ENCODE measurements at places on chromosomes 16 and 17.

DNA sequence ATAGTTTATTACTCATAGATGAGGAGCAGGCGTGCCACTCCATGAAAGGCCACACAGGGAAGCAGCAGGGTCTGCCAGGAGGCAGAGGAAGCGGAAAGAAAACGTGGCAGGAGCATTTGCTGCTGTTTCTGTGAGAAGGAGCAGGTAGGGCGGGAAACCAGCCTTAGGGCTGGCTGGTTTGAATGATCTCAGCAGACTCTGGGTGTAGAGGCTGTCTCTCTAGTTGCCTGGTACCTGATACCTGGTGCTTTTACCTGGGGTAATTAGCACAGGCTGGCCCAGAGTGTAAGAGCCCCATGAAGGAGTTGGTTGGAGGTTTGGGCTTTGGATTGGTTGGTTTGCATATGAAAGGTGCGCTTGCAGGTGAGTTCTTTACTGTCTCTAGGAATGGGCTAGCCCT is 205.0 kb upstream of the CACNG3 start:
- no peak overlapping the region for H3K4me3 ChIP-seq
- H3K4me1 ChIP-seq, result no peaks in the 10 kb centered on the region
- peaks cover 5% of the 10 kb centered on the region for H3K27me3 ChIP-seq
- H3K36me3 ChIP-seq, result no peaks in the 10 kb centered on the region
- DNase-seq, result peak; percentile 74

DNA sequence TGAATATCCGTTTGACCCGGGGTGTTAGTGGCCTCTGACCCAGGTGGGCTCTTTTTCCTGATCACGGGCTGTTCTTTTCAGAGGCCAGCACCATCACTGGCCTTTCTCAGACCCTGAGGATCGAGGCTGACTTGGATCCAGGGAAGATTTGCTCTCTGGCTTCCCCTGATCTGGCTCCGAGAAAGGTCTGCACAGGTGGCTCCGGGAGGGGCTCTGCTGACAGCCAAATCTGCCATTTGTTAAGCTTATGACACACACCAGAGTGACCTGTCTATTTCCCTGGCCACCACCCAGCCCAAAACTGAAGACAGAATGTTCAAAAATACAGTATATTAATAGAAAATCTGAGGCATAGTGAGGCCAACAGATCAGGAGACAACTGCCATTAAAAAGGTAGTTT is 221.8 kb upstream of the TNRC6C start:
- no peak overlapping the region for H3K27ac ChIP-seq
- DNase-seq, result peak; percentile 48
- no peaks in the 10 kb centered on the region for H3K4me1 ChIP-seq
- no peaks in the 10 kb centered on the region for H3K36me3 ChIP-seq

- no peak overlapping the region for H3K27ac ChIP-seq
- peaks cover 3% of the 10 kb centered on the region for H3K36me3 ChIP-seq
- H3K4me1 ChIP-seq, result peaks cover 4% of the 10 kb centered on the region
- H3K27me3 ChIP-seq, result no peaks in the 10 kb centered on the region
- no peak for DNase-seq
- no peak overlapping the region for H3K4me3 ChIP-seq
Observed at GRCh38 chr16:14196539-14196938, 125.4 kb downstream of the MRTFB start.

DNA sequence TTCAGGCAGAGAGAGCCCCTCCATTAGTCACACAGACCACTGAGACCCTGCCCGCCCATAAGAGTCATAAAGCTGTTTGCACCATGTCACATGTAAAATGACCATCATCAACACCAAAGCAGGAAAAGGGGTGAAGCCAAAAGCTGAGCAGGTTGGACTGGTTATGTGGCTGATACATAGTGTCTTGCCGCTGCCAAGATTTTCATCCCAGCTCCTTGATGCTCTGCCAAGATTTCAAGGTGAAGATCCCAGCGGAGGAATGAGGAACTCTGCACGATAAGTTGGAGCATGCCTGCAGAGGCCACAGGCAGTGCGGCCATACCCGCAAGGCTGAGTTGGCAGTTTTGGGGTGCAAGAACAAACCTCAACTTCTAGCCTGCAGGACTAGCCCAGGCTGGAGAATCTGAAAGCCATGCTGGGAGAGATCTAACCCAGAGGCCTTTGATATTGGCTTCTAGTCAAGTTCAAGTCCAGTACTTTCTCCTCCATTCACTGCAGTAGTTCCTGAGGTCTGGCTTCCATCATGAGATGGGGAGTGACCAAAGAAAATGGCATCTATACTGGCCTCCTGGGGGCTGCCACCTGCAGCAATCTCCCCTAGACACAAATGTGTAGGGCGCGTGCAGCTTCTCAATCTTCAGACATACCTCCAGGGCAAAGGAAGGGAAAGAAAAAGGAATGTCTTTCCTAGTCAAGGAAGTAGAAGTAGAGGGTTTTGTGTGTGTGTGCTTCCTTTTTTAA is 79.7 kb upstream of the NOL11 start:
- no peaks in the 10 kb centered on the region for H3K4me1 ChIP-seq
- H3K36me3 ChIP-seq, result peaks cover 2% of the 10 kb centered on the region
- H3K27me3 ChIP-seq, result no peaks in the 10 kb centered on the region
- H3K27ac ChIP-seq, result no peak overlapping the region

- H3K36me3 ChIP-seq, result no peaks in the 10 kb centered on the region
- H3K4me1 ChIP-seq, result no peaks in the 10 kb centered on the region
- DNase-seq, result no peak
- H3K27ac ChIP-seq, result no peak overlapping the region
Observed at GRCh38 chr16:69049603-69050375, 55.7 kb upstream of the HAS3 start.
